ENCODE measurements at places on chromosomes 7 and 10.
A peak's percentile ranks its signal among the peaks of the same experiment; 100 is the strongest.

DNA sequence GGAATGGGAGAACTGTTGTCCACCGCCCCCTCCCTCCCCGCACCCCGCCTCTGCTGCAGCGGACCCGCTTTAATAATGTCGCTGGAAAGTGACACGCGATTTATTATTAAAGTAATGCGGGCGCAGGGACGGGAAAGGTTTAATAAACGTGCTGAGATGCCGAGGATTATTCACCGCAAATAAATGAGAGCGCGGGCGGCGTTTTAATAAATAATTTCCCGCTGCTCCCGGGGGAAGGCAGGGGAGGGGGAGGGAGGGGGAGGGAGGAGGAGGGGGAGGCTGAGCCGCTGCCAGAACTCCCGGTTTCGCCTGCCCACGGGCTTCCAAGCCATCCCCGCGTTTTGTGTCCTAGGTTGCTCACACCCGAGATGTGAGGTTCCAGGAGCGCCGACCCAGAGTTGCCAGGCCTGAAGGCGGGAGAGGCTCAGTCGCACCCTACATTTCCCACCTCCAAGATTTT, 5.1 kb downstream of the KAZALD1 start:
- no peak for DNase-seq

- no peak for DNase-seq
Measured at GRCh38 chr10:88126699-88127098, 263.3 kb downstream of the PTEN start.

DNA sequence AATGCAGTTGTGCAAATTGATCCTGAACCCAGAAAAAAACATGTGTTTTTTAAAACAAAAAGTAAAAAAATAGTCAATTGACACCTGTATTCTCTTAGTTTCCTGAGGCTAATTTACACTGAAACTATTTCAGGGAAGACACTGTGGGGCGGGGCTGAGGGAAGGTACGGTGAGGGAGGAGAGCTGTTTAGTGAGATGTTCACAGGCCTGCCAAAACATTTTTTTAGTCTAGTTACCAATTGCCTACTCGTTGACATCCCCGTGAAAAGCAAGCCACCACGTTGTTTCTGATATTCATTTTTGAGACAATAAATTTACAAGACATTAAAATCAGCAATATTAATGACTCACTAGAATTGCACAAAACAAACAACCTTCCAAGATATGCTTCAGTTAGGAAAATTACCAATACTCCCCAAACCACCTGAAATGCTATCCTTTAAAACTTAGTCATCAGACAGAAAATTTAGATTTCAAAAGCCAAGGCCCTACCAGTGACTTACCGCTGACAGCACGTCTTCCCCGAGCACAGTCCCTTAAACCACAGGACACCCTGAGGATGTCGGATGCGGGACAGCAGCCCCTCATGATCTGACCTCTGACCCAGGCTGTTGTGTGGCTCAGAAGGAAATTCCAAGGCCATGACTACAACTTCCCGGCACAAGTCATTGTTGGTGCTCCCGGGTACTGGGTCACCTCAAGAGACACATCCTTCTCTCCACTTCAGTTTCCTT, 279.2 kb downstream of the PRPF18 start:
- peak; percentile 97 for DNase-seq

DNA sequence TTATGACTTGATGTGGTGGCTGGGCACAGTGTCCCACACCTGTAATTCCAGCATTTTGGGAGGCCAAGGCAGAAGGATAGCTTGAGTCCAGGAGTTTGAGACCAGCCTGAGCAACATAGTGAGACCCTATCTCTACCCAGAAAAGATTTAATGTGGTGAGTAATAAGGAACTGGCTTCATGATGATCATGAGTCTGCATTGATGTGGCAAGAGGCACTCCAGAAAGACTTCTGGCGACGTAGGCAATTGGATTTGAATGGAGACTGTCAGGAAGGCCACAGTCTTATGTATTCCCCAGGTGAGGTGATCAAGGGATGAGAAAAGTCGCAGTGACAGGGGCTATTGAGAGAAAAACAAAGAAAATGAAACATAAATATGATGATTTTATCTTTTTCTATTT, 138.0 kb downstream of the CACNB2 start:
- DNase-seq: no peak

- DNase-seq: no peak
Measured at GRCh38 chr10:35882422-35883150, 240.5 kb upstream of the FZD8 start.

GRCh38 chr7:16098585-16099179, 322.7 kb downstream of the CRPPA start:
- peak; percentile 57 for DNase-seq

GRCh38 chr10:75048669-75049098, 62.8 kb upstream of the SAMD8 start:
- no peak for DNase-seq

GRCh38 chr7:155259866-155260497, 37.7 kb upstream of the INSIG1 start:
- no peak for DNase-seq

DNA sequence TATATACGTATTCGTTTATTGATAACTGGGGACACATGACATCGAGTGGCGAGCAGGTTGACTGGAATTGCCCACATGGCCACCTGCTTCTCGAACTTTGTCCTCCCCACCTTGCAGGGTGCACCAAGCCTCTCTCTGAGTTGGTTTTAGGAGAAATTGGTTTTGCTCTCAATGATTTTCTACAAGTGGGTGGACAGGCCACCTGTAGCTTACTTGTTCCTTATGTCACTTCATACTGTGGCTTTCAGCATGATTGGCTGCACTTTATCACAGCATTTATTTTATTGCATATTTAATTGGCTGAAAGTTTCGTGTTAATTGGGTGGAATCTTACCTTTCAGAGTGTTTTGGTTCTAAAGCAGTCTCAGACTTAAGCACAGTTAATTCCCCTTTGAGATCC, 215.6 kb upstream of the SHH start:
- DNase-seq: no peak

- peak; percentile 13 for DNase-seq
Measured at GRCh38 chr10:66151346-66151745, 774.5 kb upstream of the LRRTM3 start.

- DNase-seq: no peak
Measured at GRCh38 chr7:117085275-117085674, 132.0 kb downstream of the ST7 start.

- no peak for DNase-seq
Measured at GRCh38 chr10:33215635-33216034, 118.8 kb downstream of the NRP1 start.

- DNase-seq: no peak
Measured at GRCh38 chr7:29216128-29216527, 21.6 kb downstream of the CHN2 start.

- DNase-seq: peak; percentile 41
Measured at GRCh38 chr10:123967626-123968243, 76.1 kb upstream of the CPXM2 start.

- DNase-seq: no peak
Measured at GRCh38 chr7:139807009-139807408, 22.1 kb upstream of the TBXAS1 start.

DNA sequence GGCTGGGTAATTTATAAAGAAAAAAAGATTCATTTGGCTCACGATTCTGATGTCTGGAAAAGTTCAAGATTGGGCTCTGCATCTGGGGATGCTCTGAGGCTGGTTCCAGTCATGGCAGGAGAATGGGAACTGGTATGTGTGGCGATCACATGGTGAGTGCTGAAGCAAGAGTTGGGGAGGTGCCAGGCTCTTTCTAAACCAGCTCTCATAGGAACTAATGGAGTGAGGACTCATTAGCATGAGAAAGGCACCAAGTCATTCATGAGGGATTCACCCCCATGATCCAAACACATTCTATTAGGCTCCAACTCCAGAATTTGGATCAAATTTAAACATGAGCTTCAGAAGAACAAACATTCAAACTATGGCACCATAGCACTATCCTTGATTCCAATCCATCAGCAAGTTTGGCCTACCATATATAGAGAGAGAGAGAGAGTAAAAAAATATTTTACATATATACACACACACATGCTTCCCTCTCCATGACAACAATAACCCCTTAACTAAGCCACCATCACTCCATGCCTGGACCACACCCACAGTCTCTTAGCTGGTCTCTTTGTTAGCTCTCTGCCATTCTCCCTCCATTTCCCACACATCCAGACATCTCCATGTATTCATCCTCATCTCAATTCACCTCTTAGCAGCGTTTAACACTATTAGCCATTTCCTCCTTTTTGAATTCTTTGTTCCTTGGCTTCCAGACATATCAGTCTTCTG, 57.9 kb downstream of the NPY start:
- DNase-seq: no peak

- DNase-seq: peak; percentile 59
Measured at GRCh38 chr7:105473163-105473562, 48.9 kb downstream of the PUS7 start.

DNA sequence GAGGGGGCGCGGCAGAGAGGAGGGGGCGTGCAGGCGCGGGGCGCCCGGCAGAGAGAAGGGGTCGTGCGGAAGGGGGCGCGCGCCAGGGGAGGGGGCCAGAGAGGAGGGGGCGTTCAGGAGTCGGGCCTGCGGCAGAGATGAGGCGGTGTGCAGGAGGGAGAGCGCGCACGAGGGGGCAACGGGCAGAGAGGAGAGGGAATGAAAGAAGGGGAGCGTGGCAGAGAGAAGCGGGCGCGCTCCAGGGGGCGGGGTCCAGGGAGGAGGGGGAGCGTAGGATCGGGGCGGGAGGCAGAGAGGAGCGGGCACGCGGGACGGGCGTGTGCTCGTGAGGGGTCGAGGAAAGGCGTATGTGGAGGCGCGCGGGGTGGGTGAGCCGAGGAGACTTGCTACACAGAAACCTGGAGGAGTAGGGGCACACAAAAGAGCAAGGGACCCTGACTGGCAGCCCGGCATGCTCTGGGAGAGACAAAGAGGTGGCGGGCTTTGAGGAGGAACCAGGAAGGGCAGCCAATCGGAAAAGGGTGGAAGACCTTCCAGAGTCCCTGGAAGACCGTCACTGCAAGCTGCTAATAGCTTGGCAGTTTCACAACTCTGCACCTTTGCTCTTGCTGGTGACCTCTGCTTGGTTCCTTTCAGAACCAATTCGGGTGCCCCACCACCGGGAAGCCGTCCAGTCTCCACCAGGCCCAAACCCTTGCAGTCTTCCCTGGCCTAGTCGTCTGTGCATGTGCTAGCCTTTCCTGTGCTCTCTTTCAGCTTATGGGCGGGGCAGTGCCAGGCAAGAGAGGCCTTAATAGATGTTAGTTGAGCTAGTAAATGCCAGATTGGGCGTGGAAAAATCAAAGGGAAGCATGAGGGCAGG, 639 bp downstream of the DYDC2 start:
- no peak for DNase-seq

- DNase-seq: no peak
Measured at GRCh38 chr10:32329061-32329460, 17.9 kb downstream of the EPC1 start.
